Fibroblast of skin of abdomen (primary cell): ENCODE measurements at places on chromosomes 3 and 15.
A peak's percentile ranks its signal among the peaks of the same experiment; 100 is the strongest.

- no peak for DNase-seq
Observed at GRCh38 chr3:108849075-108849474, 26.5 kb downstream of the TRAT1 start.

- DNase-seq = no peak
Observed at GRCh38 chr15:64236156-64236894, 73.5 kb upstream of the PPIB start.

DNA sequence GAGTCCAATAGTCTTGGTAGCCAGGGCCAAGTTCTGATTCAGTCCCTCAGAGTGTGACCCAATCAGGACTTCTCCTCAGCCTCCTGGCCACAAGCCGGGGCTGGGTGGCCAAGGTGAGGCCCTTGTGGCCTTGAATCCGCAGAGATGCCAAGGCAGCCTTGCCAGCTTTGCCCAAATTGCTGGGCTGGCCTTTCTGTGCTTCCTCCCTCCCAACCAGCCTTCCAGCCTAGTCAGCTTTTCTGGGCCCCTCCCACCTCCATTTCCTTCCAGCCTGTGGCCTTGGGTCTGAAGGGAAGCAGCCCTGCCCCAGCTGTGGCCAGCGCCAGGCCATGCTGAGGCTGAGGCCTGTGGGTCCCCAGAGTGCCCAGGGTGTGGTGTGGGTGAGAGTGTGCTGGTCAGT is 34.3 kb upstream of the ANKDD1A start:
- no peak for DNase-seq

DNA sequence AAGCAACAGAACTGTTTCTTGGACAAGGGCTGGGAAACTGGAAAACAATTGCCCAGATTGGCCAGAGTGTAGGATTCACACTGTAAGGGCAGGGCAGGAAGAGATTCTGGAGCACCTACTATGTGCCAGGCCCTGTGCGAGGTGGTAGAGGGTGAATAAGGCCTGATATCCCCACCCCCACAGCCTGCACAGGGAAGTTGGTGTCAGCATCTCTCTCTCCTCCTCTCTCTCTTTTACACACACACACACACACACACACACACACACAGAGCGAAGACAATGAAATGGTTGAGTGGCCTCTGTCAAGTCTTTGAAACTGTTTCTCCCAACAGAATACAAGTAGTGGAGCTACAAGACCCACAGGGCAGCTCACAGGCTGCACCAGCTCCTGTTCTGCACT is 47.1 kb upstream of the SLCO2A1 start:
- no peak for DNase-seq

GRCh38 chr3:9909221-9910013 is 6.8 kb downstream of the IL17RE start:
- no peak for DNase-seq

DNA sequence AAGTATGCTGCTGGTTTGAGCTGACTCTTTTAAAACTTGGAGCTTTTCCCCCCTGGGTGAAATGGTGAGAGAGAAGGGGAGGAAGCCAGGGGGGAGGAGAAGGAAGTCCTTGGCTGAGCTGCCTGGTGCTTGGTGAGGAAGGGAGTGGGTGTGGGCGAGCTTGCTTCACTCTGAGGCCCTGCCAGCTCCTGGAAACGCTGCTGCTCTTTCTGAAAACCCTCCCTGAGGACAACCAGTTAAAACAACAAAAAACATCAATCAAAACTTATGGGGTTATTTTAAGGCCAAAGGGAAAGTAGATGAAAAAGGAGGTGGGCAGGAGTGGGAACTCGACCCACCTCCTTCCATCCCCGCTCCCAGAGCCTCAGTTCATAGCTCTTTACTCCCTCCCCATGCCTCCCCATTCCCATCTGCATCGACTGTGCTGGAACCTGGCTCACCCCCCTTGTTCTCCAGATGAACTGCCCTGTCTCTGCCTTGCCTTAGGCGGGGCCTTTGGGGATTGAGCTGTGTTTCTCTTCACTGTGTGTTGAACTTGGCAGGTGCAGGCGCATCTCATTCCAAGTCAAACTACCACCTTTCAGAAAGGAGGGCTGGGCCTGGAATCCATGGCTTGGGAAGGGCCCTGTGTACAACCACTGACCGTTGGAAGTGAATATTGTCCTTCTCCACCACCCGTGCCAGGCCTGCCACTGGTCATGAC is 166.1 kb downstream of the ZNF621 start:
- no peak for DNase-seq

DNA sequence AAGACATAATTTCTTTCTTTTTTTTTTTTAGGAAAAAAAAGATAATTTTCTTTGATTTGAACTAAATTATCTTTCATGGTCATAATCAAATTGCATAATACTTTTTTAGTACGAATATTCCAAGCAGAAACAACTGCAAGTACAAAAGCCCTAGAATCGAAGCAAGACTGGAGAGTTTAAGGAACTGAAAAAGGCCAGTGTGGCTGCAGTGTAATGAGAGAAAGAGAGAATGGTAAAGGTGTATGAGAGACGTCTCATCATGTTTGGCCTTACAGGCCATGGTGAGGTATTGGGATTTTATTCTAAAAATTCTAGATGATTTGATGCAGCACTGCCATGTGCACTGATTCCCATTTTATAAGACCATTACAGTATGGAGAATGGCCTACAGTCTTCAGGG is 180.9 kb downstream of the SUCNR1 start:
- no peak for DNase-seq

GRCh38 chr3:159824333-159824732 is 164.3 kb upstream of the IL12A start:
- peak; percentile 85 for DNase-seq

DNA sequence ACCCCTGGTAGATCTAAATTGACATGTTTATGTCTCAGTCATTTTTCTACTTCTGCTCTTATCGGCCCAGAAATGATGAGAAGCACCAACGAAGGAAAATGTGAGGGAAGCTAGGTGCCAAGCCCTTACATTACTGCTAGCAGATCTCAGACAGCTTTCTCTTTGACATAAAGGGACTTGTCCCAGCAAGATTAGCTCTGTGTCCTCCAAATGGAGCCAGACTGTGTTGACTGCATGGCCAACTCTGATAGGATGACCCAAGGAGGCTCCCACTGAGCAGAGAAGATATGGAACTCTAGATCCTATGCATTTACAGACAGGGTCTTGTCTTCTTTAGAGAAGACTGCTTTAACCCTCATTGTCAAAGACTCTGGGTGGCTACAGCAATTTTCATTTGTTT is 2.8 kb upstream of the MCTP2 start:
- DNase-seq = no peak

DNA sequence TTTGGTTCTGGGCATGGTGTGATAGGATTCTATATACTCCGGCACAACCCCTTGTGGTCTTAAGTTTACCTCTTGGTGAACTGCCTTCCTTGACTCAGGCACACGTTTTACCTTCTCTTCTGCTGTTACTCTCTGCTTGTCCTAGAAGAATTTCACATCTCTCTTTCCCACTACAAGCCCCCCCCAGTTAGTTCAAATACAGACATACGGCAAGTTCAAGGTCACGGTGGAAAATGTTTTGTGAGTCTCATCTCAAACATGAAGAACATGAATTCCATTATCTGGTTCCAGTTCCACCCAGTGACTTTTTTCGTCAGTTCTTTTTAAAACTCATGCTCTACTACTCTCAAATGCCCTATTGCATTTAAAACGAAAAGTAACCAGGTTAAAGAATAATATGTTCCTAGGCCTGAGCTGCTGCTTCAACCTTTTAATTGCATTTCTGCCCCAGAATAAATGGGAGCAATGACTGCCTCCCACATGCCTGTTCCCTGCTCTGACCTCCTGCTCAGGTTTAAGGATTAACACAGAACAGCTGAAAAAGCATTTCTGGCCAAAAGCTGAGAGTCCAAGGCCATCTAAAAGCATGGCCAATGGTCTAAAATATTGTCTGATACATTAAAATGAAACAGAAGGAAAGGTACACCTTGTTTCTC is 132.8 kb downstream of the OSBPL10 start:
- no peak for DNase-seq

DNA sequence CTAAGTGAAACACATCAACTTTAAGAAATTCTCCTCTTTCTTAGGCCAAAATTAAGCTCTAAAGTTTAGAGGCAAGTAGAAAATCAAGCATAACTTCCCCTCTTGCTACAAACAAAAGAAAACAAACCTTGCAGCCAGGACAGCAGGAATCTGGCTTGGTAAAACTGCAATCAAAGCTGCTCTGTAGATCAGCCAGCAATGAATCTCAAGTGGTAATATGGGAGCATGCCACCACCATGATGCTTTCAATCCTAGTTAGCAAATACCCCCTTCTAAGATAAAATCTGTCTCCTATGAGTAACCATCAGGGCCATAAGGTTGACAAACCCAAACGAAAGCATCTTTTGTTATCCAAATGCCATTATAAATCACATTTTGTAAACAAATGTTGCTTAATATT is 208.3 kb upstream of the PLSCR5 start:
- DNase-seq = no peak

- no peak for DNase-seq
Observed at GRCh38 chr3:106946866-106947265, 430.4 kb upstream of the CCDC54 start.
